Hindlimb muscle (tissue), 1 donor: ENCODE measurements at places on chromosomes 1 and 21. TPM values are rescaled to one million over a fixed set of nuclear protein-coding genes. Genes with fewer than 3 reads are reported as not detected.

GRCh38 chr1:150302902-150303301 is 9.2 kb downstream of the MRPS21 start:
- no peak for DNase-seq

DNA sequence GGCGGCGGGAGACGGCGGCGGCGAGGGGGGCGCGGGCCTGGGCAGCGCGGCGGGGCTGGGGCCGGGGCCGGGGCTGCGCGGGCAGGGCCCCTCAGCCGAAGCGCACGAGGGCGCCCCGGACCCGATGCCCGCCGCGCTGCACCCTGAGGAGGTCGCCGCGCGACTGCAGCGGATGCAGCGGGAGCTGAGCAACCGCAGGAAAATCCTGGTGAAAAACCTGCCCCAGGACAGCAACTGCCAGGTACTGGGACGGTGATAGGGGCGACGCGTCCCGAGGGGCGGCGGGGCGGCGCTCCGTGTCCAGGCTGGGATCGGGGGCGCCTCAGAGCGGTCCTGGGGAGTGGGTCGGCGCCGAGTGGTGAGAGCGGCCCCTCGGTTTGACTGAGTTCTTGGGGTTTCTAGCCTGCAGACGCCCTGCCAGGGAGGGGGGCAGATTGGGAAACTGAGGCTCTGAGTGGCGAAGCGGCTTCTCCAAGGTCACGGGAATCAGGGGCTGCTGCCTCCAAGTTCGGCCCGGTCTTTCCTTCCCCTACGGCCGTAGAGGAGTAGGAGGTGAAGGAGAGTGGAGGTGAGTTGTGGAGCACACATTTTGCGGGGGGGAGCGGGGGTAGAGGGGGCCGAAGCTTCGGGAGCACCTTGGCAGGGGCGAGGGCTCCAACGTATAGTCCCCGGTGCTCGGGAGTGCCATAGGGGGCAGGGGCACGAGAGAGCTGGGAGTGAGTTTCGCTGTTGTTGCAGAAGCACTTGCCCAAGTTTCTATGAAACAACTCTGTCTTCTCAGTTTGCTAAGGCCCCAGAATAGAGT is 508 bp downstream of the RAVER2 start:
- DNase-seq = peak; percentile 51

GRCh38 chr1:219806020-219806419 is 122.3 kb downstream of the SLC30A10 start:
- DNase-seq = no peak

- DNase-seq = no peak
Measured at GRCh38 chr1:193633991-193634390, 447.6 kb upstream of the B3GALT2 start.

- DNase-seq = no peak
Measured at GRCh38 chr1:31073044-31073443, 7.5 kb upstream of the PUM1 start.

DNA sequence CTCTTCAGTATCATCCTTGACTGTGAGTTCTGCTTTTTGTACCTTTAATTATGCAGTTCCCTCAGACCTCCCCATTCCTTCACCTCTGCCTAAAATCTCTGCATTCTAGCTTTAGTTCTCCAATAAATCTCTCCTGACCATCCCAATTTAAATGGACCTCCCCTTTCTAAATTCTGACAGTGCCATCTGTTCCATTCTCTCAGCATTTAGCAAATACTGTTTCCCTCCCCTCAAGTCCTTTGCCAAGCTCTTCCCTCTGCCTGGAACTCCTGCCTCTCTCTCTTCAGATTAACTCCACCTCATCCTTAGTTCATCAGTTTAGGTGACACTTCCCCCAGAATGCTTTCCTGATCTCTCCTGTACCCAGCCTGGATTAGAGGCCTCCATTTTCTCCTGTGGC is 54.0 kb upstream of the JUN start:
- DNase-seq = no peak

- peak; percentile 11 for DNase-seq
Measured at GRCh38 chr1:106722466-106722865, 334.0 kb upstream of the PRMT6 start.

DNA sequence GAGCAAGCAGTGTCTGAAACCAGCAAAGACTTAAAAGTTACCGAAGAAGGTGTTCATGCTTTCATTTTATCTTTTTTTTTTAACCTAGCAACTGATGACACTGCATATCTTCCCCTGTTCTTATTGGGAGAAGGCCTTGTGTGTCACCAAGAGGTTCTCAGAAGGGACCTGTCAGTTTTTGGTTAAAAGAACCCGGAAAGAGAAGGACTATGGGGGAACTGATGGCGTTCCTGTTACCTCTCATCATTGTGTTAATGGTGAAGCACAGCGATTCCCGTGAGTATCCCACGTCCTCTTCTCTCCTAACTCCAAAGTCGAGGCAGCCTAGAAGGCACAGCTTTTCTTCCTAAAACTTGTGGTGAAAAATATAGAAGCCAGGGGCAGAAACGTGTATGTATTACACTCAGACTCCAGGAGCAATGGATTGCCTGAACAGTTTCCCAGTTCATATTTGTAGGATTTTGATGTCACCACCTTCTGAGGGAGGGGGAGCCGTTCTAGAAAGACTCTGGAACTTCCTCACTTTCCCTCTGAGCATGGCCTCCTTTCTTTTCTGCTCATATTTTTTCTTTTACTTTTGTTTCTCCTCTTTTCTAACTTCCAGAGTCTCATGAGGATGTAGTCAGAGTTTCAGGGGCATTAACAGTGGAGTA is at the start of gene MR1:
Gene MR1, plus strand, starts transcription at position 185 of the 653 bp plus-strand sequence. Its CDS starts 25 bp downstream, at position 210.
- DNase-seq = peak; percentile 81

DNA sequence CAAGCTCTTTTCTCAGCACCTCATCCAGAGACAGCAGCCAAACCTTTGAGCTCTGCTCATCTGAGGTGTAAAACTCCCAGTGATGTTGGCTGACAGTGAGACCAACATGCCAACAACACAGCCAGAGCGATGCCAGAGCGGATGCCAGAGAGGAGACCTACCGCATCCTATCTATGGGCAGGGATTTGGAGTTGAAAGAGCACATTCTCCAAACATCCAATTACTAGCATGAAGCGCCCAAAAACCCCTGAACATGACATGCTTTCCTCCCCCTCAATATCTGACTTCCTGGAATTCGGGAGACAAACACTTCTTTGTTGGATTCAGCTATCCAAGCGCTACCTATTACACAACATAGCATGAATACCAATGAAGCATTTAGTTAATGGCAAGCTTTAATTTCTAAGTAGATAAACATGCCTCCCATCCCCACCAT is 23.1 kb upstream of the PAXBP1 start:
- DNase-seq = no peak

Gene TSTD1
- 30.0 TPM for polyA plus RNA-seq

DNA sequence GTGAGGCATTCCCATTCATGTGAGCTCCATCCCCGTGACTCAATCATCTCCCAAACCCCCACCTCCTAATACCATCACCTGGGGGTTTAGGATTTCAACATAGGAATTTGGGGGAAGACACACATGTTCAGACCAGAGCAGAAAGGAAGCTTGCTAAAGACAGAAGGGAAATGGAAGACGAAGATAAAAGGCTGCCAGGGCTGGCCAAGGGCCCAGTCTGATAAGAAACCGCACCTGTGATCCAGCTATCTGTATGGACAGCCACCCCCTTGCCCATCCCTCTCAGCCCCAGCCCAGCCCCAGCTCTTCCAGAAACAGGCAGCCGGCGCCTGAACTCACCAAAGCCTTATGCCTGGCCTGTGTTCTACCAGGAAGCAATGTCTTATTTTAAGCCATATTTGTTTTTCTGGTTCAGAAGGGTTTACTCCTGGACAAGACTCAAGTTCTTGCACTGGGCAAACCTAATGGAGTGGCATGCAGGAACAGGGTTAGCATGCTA is 198.4 kb upstream of the VAMP3 start:
- DNase-seq = no peak

- no peak for DNase-seq
Measured at GRCh38 chr1:89060091-89060490, 4.9 kb downstream of the GBP1 start.

DNA sequence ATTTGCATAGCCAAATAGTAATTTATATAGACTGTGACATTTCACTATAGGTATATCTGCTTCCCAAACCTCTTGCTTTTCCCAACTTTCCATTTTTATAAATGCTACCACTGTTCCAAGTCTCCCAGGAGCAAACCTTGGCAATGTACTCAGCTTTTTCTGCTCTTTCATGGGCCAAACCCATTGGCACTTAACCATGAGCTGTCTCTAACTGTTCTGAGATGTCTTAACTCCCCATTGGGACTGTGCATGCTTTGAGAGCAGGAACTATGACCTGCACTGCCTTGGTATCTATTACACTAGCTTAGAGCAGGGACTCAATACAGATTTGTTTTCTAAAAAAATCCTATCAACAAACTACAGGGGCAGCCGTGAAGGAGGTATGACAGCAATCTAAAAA is 22.5 kb upstream of the KHDRBS1 start:
- no peak for DNase-seq

DNA sequence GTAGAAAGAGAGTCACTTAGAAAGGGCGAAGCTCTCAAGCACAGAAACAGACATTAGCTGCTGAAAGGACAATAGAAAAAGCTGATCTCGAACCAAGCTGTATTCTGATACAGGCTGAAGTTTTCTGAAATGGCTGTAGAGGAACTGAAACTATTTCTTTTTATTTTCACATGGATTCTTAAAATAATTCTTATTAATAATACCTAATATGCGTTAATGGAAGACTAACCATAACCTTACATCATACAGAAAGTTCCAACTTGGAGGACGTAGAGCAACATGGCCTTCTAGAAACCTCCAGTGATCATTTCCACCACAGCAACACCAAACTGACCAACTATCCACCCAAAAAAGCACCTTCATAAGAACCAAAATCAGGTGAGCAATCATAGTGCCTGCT is 52.8 kb upstream of the ACADM start:
- no peak for DNase-seq

Gene S100A9
- polyA plus RNA-seq = 17.0 TPM

Gene DUSP12
- 26.3 TPM for polyA plus RNA-seq

GRCh38 chr1:184504040-184504954 is 117.5 kb downstream of the C1orf21 start:
- DNase-seq = no peak

- DNase-seq = no peak
Measured at GRCh38 chr21:45326169-45326851, 38.6 kb upstream of the POFUT2 start.

Gene SUSD4
- 2.0 TPM for polyA plus RNA-seq

Gene ERG
- 18.2 TPM for polyA plus RNA-seq

Gene LZIC
- polyA plus RNA-seq = 53.9 TPM

GRCh38 chr1:48070396-48070750 is 73.2 kb upstream of the TRABD2B start:
- DNase-seq = no peak

Gene FMN2
- polyA plus RNA-seq = 0.23 TPM

- no peak for DNase-seq
Measured at GRCh38 chr1:12552951-12553921, 64.8 kb downstream of the DHRS3 start.

GRCh38 chr1:9410737-9411297 is 118.1 kb downstream of the SPSB1 start:
- DNase-seq = no peak

DNA sequence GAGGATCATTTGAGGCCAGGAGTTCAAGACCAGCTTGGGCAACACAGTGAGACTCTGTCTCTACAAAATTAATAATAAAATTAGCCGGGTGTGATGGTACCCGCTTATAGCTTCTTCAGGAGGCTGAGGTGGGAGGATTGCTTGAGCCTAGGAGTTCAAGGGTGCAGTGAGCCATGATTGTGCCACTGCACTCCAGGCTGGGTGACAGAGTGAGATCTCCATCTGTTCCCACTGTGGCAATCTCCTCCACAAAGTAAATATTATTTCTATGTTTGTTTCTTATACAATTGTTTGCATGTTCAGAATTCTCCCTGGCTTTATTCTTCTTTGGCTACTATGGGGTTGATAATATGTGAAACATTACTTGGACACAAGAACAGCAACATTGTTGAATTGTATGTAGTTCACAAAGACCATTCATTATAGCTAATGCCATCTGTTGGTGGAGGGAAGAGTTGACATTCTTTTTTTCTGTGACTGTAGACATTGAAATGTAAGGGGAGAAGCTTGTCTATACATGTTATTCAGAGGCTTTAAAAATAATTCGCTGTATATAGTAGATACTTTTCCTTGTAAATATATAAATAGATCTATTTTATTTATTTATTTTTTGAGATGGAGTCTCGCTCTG is 47.8 kb upstream of the SRSF10 start:
- DNase-seq = peak; percentile 49

DNA sequence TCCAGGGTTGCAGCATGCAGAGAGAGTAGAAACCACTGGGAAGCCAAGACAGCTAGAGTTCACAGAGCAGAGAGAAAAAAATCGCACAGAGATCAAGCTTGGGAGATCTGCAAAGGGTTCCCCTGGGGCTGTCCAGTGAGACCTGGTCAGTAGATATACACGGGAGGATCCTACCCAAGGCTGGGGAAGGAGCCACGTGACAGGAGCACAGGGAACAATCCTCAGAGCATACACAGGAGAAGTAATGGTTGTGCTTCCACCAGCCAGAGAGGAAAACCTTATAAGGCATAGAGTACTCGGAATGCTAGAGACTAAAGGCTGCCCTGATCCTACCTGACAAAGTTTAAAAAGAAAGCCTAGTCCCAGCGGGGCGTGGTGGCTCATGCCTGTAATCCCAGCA is 53.9 kb downstream of the GABPA start:
- no peak for DNase-seq

DNA sequence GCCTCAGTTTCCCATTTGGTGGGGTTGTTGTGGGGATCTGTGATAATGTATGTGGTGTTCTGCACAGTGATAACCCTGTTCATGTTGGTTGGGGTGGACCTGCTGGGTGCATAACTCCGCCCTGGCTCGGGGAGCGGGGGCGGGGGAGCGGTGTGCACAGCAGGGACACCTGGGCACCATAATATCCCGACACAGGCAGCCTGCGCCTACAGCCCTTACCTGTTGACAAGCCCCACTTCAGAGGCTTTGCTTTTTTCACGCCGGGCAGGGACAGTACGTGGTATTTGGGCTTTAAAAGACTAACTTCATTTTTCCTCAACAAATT is 48.0 kb upstream of the ACOT11 start:
- no peak for DNase-seq

DNA sequence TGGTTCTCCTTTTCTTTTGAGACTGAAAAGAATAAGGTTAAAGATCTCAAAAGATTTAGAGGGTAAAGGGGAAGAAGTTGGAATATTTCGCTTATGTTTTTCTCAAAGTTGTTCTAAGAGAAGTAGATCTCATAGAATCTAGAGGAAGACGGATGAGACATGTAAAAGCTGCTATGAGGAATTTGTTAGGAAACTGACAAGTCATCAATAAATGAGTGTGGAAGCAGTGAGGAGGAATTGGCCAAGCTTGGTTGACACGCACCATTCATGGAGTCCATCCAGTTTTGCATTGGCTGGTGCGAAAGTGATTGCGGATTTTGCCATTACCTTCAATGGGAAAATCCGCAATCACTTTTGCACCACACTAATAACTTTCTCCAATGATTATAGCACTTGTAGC is 20.0 kb downstream of the SLAMF6 start:
- DNase-seq = no peak

DNA sequence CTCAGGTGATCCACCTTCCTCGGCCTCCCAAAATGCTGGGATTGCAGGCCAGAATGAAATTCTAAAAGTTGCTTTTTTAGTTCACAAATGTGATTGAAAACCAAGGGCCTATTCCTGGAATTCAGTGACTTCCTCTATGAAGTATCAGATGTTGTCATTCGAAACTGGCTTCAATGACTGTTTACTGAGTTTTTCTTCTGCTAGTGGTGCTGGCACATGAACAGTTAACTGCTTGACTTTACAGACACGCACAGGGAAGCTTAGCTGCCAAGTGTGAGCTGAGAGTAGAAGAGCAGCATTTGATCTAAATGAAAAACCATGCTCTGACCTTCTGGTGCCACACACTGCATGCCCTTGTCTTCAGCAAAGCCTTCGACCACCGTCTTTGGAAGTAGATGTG is 32.8 kb upstream of the AJAP1 start:
- DNase-seq = no peak

GRCh38 chr1:204565617-204566582 is 49.7 kb downstream of the MDM4 start:
- peak; percentile 29 for DNase-seq

Gene ANKRD34A
- 1.2 TPM for polyA plus RNA-seq
